AG10803 (cell line): ENCODE measurements at places on chromosomes 1 and 21.

- no peak for DNase-seq
These were observed 73.1 kb upstream of the SCCPDH start for GRCh38 chr1:246651012-246651695.

DNA sequence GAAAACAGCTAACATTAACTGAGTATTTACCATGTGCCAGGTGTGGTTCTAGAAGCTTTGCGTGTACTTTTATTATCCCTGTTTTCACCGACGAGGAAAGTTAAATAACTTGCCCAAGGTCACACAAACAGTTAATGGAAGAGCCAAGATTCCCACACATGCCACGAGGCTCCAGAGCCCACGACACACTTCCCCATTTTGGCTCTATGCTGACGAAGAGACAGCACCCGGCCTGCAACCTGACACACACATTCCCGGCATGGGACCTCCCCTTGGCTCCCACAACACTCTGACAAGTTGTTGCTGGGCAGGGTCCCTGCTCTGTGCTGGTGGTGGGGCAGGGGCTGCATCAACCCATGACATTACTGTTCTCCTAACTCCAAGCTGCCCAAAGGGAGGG lies 52.8 kb downstream of the RAP1GAP start:
- no peak for DNase-seq

DNA sequence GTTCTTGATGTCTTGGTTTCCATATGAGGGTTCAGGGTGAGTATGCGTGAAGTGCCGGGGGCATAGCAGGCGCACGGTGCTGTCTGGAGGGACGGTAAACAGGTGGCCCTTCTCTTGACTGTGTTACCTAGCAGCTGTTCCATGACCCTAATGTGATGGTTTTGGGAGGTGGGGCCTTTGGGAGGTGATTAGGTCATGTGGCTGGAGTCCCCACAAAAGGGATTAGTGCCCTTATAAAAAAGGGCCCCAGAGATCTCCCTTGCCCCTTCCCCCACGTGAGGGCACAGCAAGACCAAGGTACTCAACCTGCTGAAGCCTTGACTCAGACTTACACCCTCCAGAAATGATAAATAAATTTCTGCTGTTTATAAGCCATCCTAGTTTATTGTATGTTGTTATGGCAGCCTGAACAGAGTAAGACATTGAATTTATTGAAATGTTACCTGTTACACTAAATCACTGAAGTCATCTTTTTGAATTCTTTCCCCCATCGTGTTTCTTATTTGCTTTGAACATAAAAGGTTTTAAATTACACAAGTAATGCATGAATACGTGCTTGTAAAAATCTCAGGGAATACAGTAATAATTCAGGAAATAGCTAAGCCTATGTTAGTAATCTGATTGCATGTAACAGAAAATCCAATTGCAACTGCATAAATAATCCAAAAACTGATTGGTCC lies 15.6 kb downstream of the TRAPPC10 start:
- DNase-seq = no peak

GRCh38 chr1:22258698-22259097 lies 115.8 kb upstream of the WNT4 start:
- DNase-seq = no peak

GRCh38 chr1:47784497-47784822 lies 212.7 kb downstream of the TRABD2B start:
- DNase-seq = no peak

- DNase-seq = no peak
These were observed 34.9 kb downstream of the RSPH1 start for GRCh38 chr21:42461185-42461520.

DNA sequence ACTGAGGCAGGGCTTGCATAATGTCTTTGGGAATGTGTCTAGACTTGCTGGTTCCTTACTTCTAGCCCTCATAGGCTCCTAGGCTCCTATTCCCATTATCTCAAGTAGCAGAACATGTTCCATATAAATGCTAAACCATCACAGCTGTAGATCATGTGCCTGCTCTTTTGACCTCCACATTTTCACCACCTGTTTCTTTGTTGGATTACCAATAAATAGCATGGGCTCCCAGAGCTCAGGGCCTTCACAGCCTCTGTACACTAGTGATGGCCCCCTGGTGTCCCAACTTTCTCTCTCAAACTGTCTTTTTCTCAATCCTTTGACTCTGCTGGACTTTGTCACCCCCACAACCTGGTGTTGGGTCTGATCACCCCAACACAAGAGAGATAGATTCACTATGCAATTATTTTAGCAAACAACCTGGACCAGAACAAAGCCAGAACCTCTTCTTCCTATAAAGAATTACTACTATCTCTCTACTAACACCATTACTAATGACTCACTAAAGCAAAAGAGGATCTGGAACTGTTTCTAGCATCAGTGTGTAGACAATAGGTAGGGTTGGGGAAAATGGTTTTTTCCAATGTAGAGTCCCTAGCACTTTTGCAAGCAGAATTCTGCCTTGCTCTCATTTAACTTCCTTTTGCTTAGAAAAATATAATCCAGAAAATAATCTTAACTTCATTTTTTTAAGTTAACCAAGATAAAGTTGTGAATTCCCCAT lies 51.7 kb downstream of the WLS start:
- DNase-seq = no peak

- peak; percentile 91 for DNase-seq
These were observed 120.9 kb downstream of the KCNN3 start for GRCh38 chr1:154749078-154749760.

DNA sequence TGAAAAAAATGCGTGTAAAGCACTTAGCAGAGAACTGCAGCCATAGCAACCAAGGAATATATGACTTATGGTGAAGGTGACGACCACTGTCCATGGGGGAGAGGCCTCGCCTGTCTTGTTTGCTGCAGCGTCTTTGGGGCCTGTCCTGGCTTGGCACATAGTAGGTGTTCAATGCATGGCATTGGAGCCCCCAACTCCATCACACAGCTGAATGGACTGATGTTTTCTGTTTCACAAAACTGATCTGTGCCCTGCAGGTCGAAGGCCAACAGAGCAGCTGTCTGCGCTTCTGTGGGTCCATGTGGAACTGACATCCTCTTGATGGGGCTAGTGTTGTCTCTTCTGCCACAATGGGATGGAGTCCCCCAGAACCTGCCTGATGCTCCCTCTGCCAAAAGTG lies 296.0 kb downstream of the PTPRU start:
- DNase-seq = no peak

DNA sequence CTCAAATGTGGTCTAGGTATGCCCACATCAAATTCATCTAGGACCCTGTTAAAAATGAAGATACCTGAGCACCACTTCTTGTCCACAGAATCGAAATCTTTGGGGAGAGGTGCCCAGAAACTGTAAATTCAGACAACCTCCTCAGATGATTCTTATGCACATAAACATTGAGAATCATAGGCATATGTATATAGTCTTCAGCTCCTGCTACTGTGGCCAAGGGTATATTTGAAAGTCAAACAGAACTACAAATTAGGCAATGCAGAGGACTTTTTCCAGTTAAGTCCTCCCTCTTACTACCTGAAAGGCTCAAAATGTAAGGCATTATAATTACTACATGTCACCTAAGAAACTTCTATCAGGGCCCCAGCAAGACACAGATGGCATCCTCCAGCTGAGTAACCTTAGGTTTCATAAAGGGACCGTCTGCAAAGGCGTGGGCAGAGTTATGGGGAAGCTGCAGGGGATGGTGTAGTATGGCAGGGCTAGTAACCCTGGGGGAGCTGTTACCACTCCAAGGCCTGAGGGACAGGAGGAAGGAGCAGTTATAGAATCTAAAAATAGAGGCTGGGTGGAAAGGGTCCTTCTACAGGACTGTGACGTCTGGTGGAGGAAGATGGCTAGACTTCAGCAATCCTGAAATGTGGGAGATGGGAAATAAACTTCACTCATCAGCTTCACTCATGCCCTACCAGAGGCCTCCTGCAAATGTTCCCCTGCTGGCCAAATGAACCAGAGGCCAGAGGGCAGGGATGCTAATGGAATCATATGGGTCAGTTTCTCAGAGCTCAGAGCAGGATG lies 46.3 kb downstream of the DAB1 start:
- no peak for DNase-seq

DNA sequence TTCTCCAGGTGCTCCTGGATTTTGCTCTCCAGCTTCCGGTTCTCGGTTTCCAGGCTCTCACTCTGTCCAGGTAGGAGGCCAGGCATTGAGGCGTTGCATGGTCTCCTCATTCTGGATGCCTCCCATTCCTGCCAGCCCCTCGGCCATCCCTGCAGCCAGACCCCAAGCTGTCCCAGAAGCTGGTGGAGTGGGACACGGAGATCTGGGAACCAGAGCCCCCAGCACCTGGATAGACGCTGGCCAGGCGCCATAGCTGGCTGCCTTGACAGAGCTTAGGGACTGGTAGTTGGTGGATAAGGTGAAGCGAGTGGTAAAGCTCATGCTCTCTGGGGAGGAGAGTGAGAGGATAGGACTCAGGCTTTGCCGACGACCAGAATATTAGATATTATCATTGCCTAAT lies 29.6 kb downstream of the RAP1A start:
- DNase-seq = no peak

DNA sequence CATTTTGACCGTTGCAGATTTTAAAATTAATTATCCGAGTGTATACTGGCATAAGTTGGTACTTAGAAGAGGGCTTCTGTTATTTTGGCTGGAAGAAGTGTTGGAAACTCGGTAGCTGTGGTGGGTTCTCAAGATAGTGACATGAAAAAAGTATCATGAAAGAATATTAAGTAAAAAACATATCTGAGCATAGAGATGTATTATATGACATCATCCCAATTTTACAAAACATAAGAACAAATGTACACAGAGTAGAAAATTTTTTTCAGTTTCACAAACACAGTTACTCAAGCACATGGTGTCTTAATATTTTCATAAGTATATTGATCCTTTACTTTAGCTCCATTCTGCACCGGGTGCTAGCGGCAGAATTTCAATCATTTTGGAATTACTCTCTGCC lies 684 bp downstream of the IFI16 start:
- DNase-seq = no peak

DNA sequence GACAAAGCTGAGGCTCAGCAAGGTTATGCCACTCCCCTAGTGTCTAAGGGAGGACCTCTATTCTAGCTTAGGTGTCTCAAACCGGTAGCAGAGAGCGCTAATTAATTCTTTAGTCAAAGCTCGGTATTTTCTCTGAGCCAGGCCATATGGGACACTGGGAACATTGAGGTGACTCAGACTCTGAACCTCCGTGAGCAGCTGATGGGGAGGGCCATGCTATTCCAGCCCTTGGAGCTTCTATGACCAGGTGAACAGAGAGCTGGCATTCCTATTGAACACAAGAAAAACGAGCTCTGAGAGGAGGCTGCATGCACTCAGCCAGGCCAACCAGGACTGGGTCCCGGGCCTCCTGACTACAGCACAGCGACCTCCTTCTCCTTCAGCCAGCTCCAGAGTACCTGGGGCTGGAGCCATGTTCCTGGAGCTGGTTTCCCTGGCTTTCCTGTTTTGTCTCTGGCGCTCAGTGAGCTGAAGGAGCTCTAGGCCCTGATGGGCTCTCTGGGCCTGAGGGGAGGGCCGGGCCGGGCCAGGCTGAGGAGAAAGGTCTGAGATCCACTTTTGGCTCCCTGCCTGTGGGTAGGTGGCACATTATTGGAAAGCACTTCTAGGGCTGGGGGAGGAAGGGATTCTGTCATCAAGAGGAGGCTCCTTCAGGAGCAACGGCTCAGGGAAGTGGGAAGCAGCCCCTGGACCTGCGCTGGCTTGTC lies 37.0 kb downstream of the SLC9A1 start:
- DNase-seq = no peak

DNA sequence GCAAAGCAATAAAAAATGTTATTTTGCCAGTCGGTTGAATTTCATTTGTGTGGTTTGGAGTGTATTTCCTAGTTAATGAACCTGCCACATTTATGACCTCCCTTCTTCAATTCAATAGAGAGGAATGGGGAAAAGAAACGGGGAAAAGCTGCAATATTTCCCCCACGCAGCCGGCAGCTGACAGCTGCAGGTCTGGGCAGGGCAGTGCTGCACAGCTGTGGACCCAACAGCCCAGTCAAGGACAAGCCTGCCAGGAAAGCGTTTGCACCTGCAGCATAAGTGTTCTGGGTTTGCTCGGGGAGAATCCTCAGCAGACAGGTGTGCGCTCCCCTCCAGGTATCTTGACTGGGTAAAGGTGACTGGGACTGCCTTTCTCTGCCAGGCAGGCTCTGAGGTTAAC lies 53.4 kb downstream of the FBXO2 start:
- no peak for DNase-seq

- DNase-seq = no peak
These were observed 413.4 kb downstream of the HLX start for GRCh38 chr1:221292652-221293051.

DNA sequence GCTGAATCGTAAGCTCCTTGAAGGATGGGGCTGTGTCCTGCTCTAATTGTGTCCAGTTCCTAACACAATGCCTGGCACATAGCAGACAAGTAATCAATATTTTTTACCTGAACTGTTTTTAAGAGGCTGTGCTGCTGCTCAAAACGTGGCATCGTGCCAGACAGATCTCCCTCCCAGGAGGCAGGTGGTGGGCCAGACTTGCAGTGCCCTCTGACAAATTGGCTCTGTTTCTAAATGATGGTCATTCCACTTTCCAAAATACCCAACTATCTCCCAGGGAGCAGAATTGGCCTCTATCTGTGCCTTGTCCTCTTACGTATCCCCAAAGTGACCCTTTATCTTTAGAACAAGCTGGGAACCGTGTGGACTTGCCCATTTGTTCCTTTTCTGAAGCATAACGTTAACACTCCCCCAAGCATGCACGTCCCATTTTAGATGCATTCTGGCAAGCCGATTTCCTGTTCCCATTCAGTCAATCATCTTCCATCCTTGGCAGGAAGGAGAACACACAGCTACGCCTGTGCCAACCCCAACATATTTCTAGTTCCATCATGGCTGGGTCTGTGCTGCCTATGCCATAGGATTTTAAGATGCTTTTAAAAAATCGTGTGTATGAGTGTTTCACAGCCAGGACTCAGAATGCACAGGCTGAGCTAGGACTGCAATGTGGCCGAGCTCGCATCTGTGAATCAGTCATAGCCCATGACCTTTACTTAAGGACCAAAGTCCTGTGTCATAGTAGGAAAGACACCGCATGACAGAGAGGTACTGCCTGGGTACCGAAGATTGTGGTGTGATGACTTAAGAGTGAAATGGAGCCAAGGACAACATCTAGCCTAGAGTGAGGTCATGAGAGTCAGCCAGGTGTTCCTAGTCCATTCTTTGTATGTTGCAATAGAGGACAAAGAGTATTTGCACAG lies 408.6 kb downstream of the PRDM2 start:
- DNase-seq = no peak

DNA sequence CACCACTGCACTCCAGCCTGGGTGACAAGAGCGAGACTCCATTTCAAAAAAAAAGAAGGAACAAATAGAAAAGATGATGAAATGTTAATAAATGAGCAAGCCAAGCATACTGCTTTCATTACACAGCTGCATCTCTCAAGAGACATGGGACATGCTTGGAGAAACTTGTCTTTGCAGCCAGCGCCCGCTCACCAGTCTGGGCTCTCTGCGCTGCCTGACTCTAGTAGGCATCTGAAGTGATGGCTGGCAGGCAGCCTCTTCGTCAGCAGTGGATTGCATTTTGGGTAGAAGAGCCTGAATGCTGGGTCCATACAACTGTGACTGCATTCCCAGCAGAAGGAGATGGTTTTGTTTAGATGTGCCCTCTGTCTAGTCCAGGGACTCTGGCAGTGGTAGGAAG lies 48.0 kb downstream of the IL6R start:
- DNase-seq = peak; percentile 67

- no peak for DNase-seq
These were observed 19.2 kb upstream of the RCAN3 start for GRCh38 chr1:24483441-24483840.

- DNase-seq = no peak
These were observed 10.8 kb downstream of the SPTA1 start for GRCh38 chr1:158675563-158676323.

- DNase-seq = peak; percentile 86
These were observed 119.0 kb downstream of the FGGY start for GRCh38 chr1:59415881-59416280.
